ENCODE measurements at places on chromosomes 2 and 18.

DNA sequence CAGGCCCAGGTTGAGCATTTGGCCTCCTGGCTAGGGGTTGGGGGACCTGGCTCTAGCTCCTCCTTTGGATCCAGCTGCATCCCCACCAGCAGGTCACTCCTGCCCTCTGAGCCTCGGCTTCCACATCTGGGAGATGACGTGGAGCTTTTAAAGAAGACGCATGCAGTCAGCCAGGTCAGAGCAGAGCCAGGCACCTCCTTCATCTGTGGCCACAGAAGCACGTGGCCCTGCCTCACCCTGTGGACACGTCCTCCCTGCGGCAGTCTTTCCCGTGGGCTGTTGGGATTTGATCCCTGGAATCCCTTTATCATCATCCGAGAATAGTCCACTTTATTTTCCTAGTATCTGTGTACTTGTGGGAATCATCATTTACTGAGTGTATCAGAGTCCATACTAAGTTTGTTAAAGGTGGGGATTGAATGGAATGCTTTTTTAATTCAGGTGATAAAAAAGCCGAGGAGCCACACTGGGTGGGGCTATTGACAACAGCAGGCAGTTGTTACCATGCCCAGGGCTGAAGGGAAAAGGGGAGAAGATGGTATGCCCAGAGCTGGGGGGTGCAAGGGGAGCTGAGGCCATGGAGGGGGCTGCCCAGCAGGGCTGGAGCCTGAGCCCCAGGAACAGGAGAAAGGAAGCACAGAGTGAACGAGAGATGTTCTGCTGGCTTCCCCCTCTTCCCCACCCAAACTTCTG, 170.1 kb downstream of the LAMA1 start:
- DNase-seq, result no peak

GRCh38 chr2:38030635-38031355, 45.2 kb downstream of the CYP1B1 start:
- DNase-seq, result no peak

DNA sequence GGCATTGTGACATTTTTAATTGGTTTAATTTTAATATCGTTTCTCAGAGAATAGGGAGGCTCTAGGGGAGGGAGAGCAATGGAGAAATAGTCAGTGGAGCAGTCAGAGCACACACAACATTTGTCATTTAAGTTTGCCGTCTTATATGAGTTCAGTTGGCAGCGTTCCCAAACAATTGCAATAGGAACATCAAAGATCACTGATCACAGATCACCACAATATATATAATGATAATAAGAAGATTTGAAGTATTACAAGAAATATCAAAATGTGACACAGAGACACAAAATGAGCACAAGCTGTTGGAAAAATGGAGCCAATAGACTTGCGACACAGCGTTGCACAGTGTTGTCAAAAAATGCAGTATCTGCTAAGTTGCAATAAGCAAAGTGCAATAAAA, 303.7 kb downstream of the CDH19 start:
- no peak for DNase-seq

- no peak for DNase-seq
These were observed 202 bp downstream of the MCEE start for GRCh38 chr2:71129902-71130151.

- DNase-seq, result no peak
These were observed 728.8 kb downstream of the CNTNAP5 start for GRCh38 chr2:124753842-124754241.

DNA sequence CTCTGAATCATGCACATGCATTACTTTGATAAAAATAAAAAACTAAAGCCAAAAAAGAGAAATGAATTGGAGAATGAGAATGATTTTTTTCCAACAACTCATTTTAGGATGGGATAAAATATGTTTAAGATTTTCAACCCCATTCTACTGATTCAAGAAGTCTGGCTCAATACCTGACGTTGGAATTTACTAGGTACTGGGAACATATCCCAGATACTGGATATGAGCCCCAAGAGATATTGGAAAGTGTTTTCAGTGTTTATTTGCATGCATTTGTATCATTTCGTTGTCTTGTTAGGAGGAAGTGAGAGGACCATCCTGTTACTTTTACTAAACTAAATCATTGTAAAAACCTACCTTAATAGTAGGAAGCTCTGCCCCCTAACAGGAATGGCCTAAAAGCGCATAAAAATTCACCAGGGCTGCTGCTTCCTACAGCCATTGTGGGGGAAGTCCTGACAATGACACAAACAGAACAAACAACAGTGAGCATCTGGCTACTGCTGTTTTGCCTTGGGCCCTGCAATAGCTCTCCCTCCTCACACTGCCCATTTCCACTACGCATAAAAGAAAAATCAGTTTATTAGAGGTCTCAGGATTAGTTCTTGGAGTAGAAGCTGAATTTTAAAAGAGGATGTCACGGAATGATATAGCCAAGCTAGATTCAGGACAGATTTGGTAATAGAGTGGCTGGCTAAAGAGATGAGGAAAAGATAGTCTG, 35.2 kb downstream of the ANKAR start:
- no peak for DNase-seq

DNA sequence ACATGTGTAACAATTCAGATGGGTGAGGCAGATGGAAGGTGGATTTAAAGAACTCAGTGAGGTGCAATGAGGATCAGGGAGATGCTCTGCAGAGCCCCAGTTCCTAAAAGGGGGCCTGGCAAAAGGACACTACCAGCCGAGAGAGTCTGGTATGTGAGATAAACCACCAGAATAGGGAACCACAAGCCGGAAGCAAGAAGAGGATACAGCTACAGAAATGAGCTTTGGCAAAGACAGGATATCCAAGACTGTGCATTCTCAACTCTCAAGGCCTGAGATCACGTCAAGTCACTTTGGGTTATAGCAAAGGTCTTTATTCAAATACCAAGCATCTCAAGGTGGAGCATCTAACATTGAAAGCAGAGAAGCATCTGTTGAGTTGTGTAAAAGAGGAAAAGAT, 293.5 kb downstream of the ARHGAP15 start:
- DNase-seq, result peak; percentile 42

DNA sequence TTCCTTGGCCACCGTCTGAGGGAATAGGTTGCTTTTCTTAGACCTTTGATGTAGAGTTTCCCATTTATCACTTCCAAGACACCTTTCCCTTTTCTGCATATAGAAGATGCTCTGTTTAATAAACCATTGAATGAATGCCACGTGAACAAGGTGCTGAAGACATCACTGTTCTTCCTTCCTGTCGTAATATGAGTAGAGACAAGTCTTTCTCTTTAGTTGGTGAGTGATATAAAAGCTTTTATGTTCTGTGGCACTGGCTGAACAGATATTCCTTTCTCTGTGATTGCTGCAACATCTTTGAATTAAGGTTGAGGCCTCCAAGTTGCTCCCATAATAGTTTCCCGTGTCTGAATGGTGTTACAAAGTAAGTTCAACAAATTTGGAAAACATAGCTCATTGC, 38.7 kb downstream of the TTC39C start:
- DNase-seq, result no peak

GRCh38 chr18:60120231-60120750, 220.5 kb downstream of the PMAIP1 start:
- DNase-seq, result no peak

GRCh38 chr2:162057426-162057825, 16.6 kb downstream of the DPP4 start:
- no peak for DNase-seq

DNA sequence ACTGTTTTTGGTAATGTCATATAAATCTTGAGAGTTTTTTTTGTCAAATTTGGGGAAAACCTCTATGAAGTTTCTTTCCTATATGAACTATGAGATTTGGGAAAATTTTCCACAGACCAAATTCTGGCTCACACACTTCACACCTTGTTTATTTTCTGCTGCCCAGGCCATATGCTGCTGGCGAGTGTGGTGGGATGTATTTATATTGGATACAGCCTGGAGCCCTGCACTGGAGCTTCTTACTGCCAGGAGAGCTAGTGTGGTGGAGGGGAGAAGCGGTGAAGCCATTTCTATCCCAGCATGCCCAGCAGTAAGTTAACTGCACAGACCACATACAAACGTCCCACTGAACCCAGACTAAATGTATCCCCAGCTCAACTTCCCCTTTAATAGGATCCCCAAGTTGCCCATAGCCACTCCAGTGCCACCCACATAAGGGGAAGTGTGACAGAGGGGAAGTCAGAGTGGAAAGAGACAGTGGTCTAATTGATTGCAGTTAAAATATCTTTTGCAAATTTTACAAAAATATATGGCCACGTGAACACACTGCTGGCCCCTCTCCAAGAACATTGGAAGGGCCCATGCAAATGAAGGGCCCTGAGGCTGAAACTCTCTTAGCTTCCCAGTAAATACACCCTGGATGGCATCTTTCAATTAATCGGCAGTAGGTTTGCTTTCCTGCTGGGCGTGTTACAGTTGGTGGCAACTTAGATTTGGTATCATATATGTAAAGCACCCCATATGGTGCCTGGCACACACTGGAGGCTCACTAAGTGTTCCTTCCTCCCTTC, 146.6 kb upstream of the ITGA6 start:
- no peak for DNase-seq

GRCh38 chr2:208366215-208367127, 40.1 kb upstream of the PTH2R start:
- no peak for DNase-seq

DNA sequence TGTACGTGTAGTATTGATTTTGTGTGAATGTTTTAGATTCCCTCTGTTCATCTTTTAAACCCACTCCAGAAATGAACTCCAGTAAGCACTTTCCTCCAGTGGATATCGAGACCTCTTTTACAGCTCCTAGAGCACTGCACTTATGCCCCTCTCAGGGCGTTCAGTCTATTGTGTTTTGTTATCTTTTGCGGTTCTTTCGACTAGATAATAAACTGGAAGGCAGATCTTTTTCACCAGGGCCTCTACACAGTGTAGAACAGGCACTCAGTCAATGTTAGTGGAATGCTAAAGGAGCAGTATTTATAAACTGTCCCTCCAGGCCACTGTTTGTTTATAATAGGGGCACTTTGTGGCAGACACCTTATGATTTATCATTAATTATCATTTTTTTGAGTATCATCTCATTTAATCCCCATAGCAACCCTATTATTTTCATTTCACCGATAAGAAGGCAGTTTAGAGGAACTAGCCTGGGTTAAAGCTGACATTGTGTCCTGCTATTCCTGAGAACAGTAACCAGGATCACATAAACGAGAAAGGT, 742 bp upstream of the SOS1 start:
- DNase-seq, result no peak

DNA sequence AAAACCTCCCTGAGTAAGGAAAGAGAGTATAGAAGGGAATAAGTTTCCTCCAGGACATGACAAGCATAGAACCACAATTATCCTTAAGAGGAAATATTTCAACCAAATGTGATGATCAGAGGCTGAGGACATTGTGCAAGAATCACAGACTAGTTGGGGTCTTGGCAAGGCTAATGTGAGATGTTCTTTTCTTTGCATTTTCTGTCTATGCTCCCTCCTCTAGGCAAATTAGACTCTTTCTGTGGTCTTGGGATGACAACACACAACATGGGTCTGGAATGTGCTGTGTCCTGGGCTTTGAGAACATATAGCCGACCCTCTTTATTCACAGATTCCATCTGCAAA, 32.0 kb upstream of the IL1RL1 start:
- DNase-seq, result no peak

- no peak for DNase-seq
These were observed 20.9 kb downstream of the NEB start for GRCh38 chr2:151713291-151713903.

- DNase-seq, result no peak
These were observed 22.3 kb downstream of the CDKL4 start for GRCh38 chr2:39221459-39221858.

GRCh38 chr2:241733391-241734207, 831 bp upstream of the D2HGDH start:
- peak; percentile 45 for DNase-seq

GRCh38 chr2:173972636-173973035, 7.5 kb upstream of the SP3 start:
- DNase-seq, result no peak

DNA sequence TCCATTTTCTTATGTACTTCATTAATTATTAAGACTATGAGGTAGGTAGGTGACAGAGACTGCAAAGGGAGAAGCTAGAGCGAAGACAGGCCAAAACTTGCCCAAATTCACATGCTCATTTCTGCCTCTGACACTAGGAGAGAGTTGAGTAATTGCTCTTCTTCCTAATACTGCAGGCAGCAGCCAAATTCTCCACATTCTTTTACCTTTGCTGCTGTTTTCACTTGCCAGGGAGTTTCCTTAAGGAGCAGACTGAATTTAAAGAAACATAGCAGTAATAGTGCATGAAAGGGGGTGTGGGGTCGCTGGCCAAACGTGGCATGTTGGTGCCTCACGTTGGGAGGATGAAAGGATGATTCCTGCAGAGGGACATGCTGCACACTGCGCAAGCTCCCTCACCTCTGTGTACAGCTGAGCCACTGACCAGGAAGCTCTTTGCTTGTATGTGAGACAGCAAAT, 12.3 kb downstream of the CRIM1 start:
- no peak for DNase-seq

DNA sequence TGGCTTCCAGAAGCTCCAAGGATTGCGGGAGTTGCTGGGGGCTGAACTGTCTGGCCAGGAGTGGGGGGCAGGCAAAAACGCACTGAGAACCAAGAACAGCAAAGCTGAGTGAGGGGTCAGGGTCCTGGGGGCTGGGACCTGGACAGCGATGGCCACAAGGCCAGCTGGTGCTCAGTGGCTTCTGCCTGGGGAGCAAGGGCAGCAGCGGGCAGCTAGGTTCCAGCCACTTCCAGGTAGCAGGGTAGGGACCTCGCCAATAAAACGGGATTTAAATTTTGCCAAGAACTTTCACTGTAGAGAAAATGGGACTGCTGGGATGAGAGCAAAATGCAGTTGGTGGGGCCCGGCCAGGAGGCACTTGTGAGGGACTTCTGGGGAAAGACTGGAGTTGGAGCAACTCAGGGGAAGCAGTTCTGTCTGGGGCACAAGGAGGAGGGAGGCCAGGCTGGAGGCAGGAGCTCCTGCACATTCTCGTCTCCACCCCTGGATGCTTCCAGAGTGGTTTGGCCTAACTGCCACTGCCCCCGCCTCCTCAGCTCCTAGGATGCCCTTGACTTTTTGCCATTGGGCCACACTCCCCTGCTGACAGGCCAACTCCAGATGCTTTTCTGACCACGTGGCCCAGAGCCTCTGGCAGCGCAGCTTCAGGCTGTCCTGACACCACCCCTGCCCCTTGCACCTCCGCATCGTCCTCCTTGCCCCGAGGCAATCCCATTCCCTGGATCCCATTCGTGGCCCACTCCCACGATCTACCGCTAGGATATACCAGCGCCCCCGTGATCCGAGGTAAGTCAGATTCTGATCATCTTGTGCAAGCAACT, 5.5 kb upstream of the CCDC74A start:
- DNase-seq, result no peak

GRCh38 chr2:135775420-135775819, 33.8 kb downstream of the UBXN4 start:
- DNase-seq, result no peak

- DNase-seq, result no peak
These were observed 21.7 kb upstream of the RAB11FIP5 start for GRCh38 chr2:73134471-73134870.
